ENCODE measurements at places on chromosomes 4 and X.

- DNase-seq, result peak; percentile 6
These were observed 1.1 kb upstream of the AVPR2 start for GRCh38 chrX:153903238-153903980.

GRCh38 chrX:1433646-1434357 lies 18.9 kb downstream of the ASMTL start:
- DNase-seq, result no peak

GRCh38 chr4:31236639-31237173 lies 516.5 kb downstream of the PCDH7 start:
- DNase-seq, result no peak

DNA sequence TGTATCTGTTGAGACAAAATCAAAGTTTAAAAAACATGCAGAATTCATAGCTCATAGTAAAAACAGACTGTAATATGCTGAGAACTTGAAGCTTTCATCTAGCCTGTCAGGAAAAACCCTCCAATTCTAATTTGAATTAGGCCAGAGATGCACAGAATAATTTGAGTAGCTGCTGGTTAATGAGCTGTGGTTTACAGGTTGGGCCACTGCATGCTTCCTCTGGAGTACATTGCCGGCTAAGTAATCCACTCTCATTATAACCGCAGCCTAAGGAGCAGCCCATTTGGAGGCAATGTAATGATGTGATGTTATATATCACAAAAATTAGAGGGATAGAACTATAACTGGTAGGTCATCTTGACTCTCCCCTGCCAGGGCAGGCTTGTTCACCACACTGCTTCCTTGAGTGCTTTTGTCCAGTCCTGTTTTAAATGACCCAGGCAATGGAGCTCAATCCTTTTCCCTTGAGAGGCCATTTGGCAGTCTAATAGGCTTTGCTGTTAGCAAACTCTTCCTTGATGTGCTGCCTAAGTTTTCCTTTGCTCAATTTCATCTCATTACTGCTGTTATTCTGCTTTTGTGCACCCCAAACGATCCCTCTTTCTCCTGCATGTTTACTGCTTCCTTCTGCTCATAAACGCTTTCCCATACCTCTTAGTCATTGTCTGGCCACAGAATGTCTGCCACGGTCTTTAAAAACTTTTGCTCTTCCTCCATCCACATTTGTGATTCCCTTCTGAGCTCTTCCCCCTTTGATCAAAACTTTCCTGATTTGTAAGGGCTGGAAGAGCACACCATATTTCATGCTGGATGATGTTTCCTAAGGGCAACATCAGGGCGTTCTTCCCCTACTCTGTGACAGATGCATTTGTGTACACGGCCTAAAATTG lies 230.9 kb downstream of the C4orf33 start:
- no peak for DNase-seq

DNA sequence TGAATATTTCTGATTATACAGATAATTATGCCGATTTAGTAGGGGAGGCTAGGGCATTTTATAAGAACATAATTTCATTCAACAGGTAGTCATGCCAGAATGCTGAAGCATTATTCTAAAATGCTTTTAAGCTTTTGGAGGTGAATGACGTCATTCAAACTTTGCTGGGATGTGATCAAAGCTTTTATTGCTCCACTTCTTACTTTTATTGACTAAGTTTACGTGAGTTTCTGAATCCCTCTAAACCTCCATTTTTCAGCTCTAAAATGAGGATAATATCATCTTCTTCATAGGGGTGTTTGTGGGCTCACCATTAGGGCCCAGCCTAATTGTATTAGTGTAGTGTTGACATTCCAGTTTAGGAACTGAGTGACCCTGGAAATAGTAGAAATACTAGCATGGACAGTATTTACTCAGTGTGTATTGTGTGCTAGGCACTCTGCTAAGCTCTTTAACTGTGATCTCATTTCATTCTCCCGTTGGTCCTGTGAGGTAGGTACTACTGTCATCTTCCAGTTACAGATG lies 3.0 kb downstream of the WWC2 start:
- DNase-seq, result no peak

- DNase-seq, result peak; percentile 77
These were observed 83.5 kb downstream of the LNX1 start for GRCh38 chr4:53507671-53508286.

DNA sequence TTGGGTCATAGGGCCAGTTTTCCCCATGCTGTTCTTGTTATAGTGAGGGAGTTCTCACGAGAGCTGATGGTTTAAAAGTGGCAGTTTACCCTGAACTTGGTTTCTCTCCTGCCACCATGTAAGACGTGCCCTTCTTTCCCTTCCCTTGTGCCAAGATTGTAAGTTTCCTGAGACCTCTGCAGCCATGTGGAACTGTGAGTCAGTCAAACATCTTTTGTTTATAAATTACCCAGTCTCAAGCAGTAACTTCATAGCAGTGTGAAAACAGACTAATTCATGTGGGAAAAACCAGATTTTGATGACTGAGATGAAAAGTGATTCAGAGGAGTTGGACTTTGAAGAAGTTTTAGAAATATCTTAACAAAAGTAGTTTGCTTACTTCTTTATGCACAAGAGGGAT lies 101.4 kb downstream of the ARHGAP10 start:
- no peak for DNase-seq

DNA sequence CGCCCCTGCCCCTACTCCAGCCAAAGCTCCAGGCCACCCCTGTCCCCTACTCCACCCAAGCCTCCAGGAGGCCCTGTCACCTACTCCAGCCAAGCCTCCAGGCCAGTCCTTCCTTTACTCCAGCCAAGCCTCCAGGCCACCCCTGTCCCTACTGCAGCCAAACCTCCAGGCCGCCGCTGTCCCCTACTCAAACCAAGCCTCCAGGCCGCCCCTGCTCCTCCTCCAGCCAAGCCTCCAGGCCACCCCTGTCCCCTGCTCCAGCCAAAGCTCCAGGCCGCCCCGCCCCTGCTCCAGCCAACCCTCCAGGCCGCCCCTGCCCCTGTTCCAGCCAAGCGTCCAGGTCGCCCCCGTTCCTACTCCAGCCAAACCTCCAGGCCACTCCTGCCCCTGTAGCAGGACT lies 5.1 kb upstream of the ASMT start:
- DNase-seq, result no peak

- no peak for DNase-seq
These were observed 51.8 kb downstream of the STX18 start for GRCh38 chr4:4490041-4490440.

DNA sequence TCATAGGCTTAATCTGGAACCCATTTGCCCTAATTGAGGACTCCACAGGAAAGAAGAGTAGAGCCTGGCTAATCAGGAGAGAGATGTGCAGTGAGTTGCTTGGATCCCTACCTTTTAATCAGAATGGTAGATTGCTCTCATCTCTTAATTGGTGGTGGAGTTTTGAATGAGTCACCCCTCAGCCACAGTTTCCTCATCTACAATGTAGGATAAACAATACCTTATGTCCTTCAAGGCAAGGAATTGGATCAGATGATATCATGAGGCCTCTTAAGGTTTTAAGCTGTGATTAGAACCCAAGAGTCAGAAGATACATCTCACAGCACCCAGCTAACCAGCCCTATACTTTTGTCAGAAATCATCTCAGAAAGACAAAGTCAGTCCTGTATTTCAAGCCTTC lies 39.1 kb downstream of the PDGFRA start:
- no peak for DNase-seq
